Lung (tissue), 17 donors: ENCODE measurements at places on chromosomes 6 and 20. TPM values are rescaled to one million over a fixed set of nuclear protein-coding genes. Genes with fewer than 3 reads are reported as not detected.
A peak's percentile ranks its signal among the peaks of the same experiment; 100 is the strongest.

RIMS4 gene
- total RNA-seq, result 5.6 TPM

DNA sequence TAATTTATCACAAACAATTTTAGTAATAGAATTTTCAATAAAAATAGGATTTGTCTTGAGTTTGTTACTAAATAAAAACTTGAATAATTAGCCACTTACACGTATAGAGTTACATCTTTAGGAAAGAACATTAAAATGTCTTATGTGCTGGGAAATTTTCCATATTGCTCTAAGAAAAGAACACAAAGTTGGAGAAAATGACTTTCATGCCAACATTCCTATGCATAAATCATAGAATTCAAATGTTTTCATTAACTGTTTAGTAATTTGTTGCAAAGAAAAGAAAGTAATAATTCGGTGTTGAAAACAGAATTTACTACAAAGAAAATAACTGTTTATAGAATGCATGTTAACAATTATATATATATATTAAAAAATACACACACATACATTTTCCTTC is 4.7 kb upstream of the TBC1D32 start:
- peak; percentile 72 for DNase-seq

DNA sequence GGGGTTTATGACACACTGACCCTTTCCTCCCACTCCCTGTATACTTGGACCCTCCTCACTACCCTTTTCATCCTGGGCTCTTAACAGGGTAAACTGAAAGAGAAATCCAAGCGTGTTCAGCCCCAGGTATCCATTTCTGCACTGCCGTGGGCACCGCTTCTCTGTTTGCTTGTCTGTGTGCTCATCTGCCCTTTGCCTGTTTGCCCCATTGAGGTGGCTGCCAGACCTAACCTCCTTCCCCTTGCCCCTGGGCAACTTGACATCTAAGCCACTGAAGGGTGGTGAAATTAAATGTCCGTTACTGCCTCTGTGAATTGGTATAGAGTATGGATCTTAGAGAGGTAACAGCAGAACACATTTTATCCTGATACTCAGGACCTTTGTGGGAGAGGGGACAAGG is 38.7 kb downstream of the ACSS2 start:
- no peak for DNase-seq

DNA sequence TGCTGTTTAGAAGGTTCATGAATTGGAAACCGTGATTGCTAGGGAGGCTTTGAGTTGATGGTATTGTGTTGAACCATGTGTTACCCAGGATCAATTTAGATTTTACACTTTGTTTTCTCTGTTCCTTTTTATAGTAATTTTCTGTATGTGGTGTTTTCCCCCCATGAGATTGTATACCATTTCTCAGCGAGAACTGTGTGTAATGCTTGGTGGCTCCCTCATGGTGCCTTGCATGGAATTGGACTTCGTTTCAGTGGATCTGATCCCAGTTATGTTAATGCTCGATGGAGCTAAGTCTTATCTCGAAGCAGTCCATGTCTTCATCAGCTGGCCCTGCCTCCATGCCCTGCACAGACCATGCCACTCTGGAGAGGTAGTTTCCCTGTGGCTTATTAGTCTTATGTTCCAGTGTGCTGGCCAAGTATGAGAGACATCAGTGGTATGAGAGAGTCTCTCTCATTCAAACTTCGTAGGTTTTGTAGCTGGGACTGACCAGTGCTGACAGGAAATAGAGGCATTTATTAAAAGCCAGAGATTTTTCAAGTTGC is 18.7 kb downstream of the PTPN1 start:
- DNase-seq, result no peak

CALHM6 gene
- total RNA-seq, result 2.1 TPM

MYH7B gene
- 0.55 TPM for total RNA-seq
